Right kidney (tissue), 9 donors: ENCODE measurements at places on chromosomes 13 and 19.

DNA sequence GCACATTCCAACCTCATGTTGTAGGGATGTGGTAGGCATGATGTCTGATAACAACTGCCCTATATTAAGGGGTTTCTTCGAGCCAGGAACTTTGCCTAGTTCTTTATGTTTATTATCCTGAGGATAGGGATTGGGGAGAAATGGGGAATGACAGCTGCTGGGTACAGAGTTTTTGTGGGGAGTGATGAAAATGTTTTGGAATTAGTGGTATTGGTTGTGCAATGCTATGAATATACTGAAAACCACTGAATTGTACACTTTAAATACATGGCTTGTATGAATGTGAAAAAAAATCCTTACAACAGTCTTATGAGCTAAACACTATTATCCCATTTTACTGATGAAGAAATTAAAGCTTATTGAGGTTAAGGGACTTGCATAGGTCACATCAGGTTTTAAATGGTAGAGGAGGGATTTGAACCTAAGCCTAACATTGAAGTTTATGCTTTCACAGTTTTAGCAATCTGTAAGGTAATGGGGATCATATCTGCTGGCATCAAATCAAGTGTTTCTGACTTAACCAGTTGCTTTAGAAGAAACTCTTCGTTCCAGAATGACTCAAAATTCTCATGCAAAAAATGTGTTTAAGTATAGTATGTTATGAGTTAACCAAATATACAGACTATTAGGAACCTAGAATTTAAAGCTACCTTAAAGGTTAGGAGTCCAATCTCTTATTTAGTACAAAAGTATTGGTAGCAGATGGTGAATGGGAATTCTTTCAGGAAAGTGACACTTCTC lies 61.4 kb downstream of the ERCC5 start:
- DNase-seq, result no peak

- no peak for DNase-seq
These were observed 1.2 kb downstream of the LONP1 start for GRCh38 chr19:5718579-5719273.

- peak; percentile 57 for DNase-seq
These were observed 2.8 kb downstream of the GIPR start for GRCh38 chr19:45670670-45671453.

GRCh38 chr13:42458193-42458592 lies 115.8 kb upstream of the TNFSF11 start:
- no peak for DNase-seq

- DNase-seq, result peak; percentile 55
These were observed 9.7 kb downstream of the F2RL3 start for GRCh38 chr19:16898361-16899015.

DNA sequence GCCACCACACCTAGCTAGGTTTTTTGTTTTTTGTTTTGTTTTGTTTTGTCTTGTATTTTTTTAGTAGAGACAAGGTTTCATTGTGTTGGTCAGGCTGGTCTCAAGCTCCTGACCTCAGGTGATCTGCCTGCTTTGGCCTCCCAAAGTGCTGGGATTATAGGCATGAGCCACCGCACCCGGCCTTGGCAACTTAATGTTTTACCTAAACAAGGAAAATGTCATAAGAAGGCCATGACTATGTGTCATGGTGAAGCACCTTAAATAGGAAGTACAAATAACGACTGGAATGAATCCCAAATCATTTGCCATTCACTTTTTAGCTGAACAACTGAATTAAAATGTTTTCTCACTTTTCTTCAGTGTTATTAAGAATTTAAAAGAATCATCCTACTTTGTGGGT lies 465.2 kb downstream of the KCTD12 start:
- no peak for DNase-seq

GRCh38 chr13:39486758-39487157 lies 116.2 kb downstream of the LHFPL6 start:
- no peak for DNase-seq

DNA sequence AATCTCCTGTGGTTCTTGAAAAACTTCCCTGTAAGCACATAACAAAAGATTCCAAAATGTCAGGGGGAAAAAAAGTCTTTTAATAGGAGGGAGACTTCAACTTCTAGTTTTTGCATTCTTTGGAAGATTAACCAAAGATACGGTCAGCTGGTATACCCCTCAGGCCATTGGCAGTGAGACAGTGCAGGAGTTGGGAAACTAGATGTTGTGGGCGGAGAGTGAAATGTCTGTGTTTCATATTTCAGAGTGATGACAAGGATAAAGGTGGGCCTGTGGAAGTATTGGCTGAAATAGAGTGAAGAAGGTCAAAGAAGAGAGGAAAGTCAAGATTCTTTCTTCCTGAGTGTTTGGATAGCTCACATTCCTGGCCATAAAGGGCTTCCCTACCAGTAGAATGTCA lies 40.8 kb downstream of the CYP2B6 start:
- no peak for DNase-seq

- no peak for DNase-seq
These were observed 29.9 kb downstream of the ZDHHC20 start for GRCh38 chr13:21429211-21429610.

DNA sequence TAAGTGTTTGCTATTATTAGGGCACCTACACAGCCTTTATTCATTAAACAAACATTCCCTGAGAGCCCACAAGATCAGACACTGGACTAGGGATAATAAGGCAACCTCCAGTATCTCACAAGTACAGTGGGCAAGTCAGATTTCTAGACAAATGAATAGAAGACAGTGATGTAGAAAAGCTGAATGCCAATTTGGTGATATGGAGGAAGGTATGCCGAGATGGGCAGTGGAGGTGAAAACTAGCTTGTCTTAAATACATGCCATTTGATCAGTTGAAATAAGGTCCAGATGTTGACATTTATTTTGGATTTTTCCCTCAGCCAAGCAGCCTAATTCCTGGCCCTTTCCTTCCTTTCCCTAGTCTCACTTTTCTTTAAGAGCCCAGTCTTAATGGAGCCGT lies 130.3 kb downstream of the RXFP2 start:
- DNase-seq, result no peak

DNA sequence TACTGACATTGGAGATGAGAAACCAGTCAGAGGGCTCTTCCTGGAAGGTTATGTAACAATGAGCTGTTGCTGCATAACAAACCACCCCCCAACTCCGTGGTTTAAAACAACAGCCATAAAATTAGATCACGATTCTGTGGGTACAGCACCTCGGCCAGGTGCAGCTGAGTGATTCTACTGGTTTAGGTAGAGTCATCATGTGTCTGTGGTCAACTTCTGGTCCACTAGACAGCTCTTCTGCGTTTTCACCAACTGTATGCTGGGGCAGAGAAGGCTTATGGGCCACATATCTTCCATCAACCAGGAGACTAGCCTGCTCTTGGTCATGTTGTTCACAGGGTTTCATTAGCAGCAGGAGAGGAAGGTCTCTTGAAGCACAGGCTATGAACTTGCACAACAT lies 585.5 kb downstream of the KCTD12 start:
- no peak for DNase-seq

- peak; percentile 77 for DNase-seq
These were observed 6.8 kb downstream of the ANO8 start for GRCh38 chr19:17327654-17328516.

GRCh38 chr19:52941941-52942385 lies 18.7 kb upstream of the ZNF888 start:
- DNase-seq, result peak; percentile 77

- no peak for DNase-seq
These were observed 1.5 kb downstream of the MAST3 start for GRCh38 chr19:18098891-18099622.

DNA sequence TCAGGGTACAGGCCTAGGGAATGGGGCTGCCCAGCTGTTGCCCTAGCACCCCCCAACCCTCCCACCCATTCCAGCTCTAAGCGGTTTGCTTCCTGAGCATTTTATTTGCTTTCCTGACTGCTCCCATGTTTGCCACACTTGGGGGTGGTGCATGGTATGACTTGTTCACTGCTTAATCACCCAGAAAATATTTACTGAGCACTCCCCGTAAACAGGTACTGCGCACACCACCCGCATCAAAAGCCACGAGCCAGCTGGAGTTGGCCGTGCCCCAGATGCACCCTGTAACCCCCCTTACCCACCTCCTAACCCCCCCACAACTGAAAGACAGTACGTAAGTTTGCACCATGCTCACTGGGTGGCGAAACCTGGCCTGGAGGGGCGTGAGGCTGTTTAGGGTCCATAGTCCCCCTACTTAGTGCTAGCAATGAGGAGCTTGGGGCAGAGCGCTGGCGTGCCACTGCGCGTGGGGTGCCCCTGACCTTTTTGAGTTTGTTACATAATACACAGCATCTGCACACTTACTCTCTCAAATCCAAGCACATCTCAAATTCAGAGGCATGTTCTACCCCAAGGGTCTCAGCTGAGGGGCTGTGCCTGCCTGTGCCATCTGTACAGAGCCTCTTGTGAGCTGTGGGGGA lies 29.8 kb downstream of the DPF1 start:
- DNase-seq, result no peak

DNA sequence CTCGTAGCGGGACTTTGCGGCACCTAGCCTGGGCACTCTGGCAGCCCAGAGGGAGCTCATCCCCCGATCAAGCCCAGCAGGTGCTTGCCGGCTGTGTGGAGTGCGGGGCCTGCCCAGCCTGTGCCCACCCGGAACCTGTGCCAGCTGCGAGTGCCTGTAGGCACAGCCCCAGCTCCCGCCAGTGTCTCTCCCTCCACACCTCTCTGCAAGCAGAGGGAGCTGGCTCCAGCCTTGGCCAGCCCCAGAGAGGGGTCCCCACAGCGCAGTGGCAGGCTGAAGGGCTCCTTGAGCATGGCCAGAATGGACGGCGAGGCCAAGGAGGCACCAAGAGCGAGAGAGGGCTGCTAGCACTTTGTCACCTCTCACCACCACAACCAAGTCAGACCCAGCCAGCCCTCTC lies 55.5 kb upstream of the C1QTNF9B start:
- DNase-seq, result no peak

DNA sequence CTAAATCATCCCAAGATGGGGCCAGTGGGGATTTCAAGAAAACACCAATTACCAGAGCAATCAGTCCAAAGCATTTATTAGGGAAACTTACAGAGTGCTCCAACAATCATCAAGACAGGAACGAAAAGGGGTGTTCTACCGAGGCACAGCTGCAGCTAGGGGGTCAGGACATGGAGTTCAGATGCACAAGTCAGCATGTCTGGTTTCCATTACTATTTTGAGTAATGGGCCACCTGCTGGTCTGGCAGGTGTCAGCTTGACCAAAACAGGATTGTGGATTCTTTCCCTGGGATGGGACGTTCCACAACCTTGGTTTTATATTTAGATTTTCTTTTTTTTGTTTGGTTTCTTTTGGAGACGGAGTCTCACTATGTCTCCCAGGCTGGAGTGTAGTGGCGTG lies 3.9 kb upstream of the UBL5 start:
- no peak for DNase-seq

GRCh38 chr19:43469160-43469480 lies 3.7 kb upstream of the LYPD3 start:
- DNase-seq, result no peak

DNA sequence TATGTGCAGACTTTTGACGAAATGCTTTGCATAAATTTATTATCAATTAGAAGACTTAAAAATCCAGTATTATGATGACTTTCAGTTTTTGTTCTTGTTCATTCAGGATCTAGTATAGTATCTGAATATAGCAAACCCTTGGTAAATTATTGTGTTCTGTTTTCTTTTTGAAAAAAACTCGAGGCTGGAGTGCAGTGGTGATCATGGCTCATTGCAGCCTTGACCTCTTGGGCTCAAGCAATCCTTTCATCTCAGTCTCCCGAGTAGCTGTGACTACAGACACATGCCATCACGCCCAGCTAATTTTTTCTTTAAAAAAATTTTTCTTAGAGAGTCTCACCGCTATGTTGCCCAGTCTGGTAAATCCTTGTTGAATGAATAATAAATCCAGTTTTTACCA lies 4.6 kb downstream of the FARP1 start:
- no peak for DNase-seq

DNA sequence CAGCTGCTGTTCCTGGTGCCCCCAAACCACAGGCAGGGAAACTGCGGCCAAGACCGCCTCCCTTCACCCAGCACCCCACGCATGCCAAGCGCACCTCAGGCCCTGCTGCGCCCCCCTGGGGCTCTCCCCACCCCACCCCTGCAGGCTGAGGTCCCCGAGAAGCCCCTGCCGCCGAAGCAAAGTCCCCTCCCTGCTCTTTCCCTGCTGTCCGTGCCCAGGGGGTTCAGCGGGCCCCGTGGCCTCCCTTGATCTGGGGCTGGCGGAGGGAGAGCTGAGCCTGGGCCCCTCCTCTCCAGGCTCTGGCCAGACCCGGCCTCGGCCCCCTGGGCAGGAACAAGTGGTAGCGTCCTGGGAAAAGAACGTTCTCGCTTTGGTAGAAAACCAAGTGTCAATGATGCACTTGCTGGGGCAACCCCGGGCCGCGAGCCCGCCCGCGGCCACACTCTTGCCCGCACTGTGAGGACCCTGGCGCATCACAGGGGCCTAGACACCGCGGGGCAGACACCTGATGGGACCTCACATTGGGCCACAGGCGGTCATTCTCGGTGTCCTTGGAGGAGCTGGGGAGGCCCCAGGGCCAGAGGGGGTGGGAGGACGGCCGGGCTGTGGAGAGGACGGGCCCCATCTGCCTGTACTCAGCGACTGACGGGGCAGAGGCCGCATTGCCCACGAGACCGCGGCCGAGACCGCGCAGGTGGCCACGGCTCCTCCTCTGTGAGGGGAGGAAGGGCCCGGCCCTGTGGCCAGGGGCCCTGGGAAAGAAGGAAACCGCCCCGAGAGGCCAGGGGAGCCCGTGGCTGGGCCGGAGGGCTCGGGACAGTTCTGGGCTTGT lies 29.0 kb downstream of the GPX4 start:
- DNase-seq, result no peak

DNA sequence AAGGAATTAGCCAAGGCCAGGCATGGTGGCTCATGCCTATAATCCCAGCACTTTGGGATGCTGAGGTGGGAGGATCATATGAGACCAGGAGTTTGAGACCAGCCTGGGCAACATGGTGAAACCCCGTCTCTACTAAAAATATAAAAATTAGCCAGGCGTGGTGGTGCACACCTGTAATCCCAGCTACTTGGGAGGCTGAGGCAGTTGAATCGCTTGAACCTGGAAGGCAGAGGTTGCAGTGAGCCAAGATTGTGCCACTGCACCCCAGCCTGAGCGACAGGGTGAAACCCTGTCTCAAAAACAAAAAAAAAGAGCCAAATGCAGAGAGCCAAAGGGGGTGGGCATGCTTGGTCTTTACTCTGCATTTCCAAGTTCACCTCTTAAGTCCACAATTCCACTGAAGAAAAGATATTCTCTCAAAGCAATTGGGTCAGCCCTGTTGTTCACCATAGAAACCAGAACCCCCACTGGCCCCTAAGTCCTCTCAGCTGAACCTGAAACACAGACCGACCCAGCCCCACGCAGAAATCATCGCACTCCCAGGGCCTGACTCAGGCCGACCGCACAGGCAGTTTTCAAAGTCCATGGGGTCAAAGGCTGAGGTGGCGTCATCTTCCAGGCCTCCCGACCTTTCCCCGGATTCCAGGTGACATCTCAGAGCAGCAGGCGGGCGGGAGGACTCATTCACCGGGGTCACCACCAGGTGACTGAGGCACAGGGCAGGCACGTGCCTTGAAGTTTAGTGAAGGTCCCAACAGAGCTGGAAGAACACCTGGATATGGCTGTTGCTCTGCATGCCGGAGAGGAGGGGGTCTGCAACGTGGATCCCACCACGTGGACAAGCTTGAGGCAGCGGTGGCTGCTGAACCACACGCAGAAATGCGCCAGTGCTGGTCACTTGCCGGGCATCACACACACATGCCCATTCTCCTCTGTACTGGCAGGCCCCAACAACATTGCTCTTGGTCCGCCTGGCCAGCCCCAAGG lies 33.1 kb downstream of the SLC25A42 start:
- DNase-seq, result no peak

- DNase-seq, result no peak
These were observed 32.9 kb downstream of the WASF3 start for GRCh38 chr13:26590379-26590778.

- DNase-seq, result no peak
These were observed 5.4 kb upstream of the ICAM3 start for GRCh38 chr19:10344780-10345179.

GRCh38 chr19:21910318-21910717 lies 74.3 kb upstream of the ZNF43 start:
- no peak for DNase-seq
